Ascending aorta (tissue), 2 donors: ENCODE measurements at places on chromosomes 12 and 14. TPM values are rescaled to one million over a fixed set of nuclear protein-coding genes. Genes with fewer than 3 reads are reported as not detected.
A peak's percentile ranks its signal among the peaks of the same experiment; 100 is the strongest.

DNA sequence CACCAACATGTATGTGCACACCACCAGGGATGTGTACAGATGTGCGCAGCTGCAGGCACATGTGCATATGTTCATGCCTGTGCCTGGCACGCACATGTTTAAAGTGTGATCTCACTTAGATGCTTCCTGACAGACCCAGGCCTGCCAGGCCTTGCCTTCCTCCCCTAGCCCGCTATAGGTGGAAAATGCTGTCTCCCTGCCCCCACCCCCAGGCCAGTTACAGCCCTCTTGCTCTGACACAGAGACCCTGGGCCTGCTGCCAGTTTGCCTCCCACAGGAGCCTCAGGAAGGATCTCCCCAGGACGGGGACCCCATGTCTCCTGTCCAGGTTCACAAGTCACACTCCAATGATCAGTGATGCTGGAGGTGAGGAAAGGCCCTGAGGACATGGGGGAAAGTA is 21.6 kb downstream of the FIGNL2 start:
- H3K4me1 ChIP-seq = no peaks in the 10 kb centered on the region
- H3K36me3 ChIP-seq = no peaks in the 10 kb centered on the region
- DNase-seq = no peak
- no peaks in the 10 kb centered on the region for H3K27me3 ChIP-seq
- no peak overlapping the region for H3K4me3 ChIP-seq

DNA sequence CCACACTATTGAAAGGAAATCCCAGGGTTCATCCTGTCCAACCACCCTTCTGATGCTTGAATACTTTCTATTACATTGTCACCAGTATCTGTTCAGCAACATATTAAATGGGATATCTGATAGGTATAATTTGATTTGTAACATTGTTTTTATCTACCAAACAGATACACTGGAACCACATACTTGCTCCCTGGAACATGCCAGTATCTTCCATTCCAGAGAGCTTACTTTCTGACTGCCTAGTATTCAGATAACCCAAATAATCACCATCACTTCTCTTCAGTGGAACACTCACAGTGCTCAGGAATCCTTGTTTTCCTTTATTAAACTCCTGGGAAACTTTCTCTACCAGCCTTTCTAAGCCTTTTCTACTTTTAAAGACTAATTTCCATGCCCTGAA is 19.3 kb downstream of the LRP6 start:
- H3K4me3 ChIP-seq = no peak overlapping the region
- no peaks in the 10 kb centered on the region for H3K36me3 ChIP-seq
- H3K27ac ChIP-seq = no peak overlapping the region
- H3K4me1 ChIP-seq = no peaks in the 10 kb centered on the region
- no peak for DNase-seq
- no peaks in the 10 kb centered on the region for H3K27me3 ChIP-seq

DNA sequence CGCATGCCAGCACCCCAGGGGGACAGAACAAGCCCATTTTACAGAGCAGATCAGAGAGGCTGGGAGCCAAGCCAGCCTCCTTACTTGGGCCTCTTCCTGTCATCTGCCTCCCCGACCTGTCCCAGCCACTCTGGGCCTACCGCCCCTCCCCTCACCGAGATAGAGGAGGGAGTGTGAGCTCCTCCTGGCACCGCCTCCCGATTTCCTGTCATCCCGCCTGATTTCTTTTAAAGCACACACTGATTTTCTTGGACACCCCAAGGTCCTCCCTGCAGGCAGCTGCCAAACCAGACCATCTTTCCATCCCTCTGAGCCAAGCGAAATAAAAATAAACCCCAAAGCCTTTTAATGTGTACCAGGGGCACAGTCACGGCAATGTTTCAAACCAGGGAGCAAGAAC is 108.4 kb downstream of the RFLNA start:
- H3K27ac ChIP-seq = peak overlapping the region; percentile 39
- DNase-seq = no peak
- peaks cover 28% of the 10 kb centered on the region for H3K36me3 ChIP-seq
- no peak overlapping the region for H3K4me3 ChIP-seq
- peaks cover 38% of the 10 kb centered on the region for H3K4me1 ChIP-seq

The FZD10 gene
- total RNA-seq = 0.21 TPM

DNA sequence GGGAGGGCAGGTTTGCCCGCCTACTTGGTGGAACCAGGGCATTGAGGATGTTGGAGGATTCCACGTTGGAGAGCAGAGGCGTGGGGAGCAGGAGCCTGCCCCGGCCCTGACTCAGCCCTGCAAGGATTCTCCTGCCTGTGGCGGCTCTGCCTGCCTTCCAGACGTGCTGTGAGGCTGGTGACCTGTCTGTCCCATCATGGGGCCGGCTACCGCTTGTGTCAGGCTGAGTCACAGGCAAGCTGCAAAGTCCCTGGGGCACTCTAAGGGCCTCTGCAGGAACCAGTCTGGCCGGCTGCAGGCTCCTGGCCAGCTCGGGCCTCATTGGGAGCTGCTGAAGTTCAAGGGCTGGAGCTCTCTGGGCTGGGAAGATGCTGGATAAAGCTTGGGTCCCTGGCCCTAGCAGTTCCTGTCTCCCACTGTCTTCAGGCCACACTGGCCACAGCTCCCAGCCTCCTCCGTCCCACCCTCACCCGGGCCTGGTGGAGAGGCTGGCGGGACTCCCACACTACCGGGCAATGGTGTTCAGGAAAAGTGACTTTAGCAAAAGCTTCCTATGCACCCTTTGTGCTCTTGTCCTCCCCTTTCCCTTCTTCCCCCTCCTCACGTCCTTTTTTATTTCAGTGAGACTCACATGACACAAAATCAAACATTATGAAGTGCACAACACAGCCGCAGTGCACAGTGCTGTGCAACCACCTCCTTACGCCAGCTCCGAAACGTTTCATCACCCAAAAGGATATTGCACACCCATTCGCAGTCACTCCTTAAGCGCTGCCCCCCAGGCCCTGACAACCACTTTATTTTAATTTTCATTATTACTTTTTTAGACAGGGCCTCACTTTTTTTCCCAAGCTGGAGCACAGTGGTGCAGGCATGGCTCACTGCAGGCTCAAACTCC is 22.0 kb upstream of the ULK1 start:
- H3K36me3 ChIP-seq = no peaks in the 10 kb centered on the region
- H3K4me3 ChIP-seq = no peak overlapping the region
- no peak overlapping the region for H3K27ac ChIP-seq
- H3K4me1 ChIP-seq = no peaks in the 10 kb centered on the region
- no peak for DNase-seq

DNA sequence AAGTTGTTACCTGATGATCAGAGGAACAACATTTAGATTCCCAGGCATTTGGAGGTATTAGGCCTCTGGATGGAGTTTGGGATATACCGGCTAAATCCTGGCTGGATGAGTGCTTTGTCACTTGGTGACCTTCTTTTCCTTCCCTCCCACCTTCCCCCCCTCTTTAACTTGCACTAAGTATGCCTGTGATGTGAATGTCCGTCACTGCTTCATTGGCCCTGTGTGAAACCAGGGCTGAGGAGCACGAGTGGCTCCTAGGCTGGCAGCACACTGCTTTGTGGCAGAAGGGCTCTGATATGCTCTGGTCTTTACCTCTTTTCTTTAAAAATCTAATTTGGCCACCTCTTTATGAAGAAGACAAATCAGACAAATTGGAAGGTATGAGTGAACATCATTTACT is 95.7 kb downstream of the ESR2 start:
- no peaks in the 10 kb centered on the region for H3K4me1 ChIP-seq
- no peak overlapping the region for H3K27ac ChIP-seq
- DNase-seq = no peak
- H3K36me3 ChIP-seq = peaks cover 3% of the 10 kb centered on the region
- H3K4me3 ChIP-seq = no peak overlapping the region

GRCh38 chr14:47332939-47333338 is 342.5 kb downstream of the MDGA2 start:
- no peak overlapping the region for H3K27ac ChIP-seq
- DNase-seq = no peak
- no peak overlapping the region for H3K4me3 ChIP-seq
- H3K27me3 ChIP-seq = no peaks in the 10 kb centered on the region

DNA sequence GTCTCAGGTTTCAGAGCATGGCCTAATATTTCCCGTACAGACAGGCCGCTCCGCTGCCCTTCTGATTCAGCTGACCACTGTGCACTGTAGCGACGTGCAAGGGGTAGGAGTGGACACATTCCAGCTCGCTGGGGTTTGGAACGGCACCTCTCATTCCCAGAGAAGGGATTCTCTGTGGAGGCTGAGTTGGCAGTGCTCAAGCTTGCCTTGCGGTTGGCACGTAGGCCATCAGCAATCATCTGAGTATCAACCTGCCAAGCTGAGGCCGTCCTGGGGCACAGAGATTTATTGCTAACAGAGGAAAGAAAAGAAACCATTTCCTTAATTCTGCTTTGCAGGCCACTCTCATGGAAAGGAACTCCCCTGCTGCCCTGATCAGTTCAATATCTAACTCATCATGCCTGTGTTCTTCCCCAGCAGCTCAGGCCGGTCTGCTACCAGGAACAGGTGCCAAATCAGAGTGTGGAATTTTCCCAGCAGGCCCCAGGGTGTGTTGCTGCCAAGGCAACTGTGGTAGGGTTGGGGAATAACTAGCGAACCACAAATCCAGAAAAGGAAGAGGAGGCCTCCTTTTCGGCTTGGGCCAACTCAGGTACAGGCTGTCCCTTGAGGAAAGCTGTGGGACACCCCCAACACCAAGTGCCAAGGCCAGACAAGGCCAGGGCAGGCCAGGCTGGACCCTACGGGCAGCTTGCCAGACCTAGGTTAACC is 92.5 kb downstream of the SSPN start:
- no peaks in the 10 kb centered on the region for H3K27me3 ChIP-seq
- no peaks in the 10 kb centered on the region for H3K36me3 ChIP-seq
- no peak overlapping the region for H3K4me3 ChIP-seq
- peak; percentile 77 for DNase-seq
- peaks cover 15% of the 10 kb centered on the region for H3K4me1 ChIP-seq
- H3K27ac ChIP-seq = peak overlapping the region; percentile 87

DNA sequence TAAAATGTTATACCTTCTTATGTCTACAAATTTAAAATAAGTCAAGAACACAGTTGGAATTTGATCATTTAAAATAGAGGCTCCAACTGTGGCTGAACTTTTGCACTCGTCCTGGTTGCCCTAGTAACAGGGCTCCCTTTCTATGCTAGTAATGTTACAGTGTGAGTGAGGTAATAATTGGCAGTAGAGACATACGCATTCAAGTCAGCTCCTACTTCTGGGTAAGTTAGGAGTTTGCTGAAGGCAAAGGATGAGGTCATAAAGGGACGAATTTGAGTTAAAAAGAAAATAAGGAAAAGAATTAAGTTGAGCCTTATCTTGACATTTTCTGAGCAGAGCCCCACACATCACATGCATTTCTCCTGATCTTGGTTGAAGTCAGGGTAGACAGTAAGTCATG is 129.1 kb downstream of the TMEM117 start:
- DNase-seq = no peak
- no peaks in the 10 kb centered on the region for H3K4me1 ChIP-seq
- no peak overlapping the region for H3K27ac ChIP-seq
- no peaks in the 10 kb centered on the region for H3K36me3 ChIP-seq
- no peak overlapping the region for H3K4me3 ChIP-seq

GRCh38 chr14:100651999-100652508 is 64.8 kb upstream of the BEGAIN start:
- no peak for DNase-seq
- H3K4me3 ChIP-seq = no peak overlapping the region
- no peak overlapping the region for H3K27ac ChIP-seq
- H3K36me3 ChIP-seq = no peaks in the 10 kb centered on the region

GRCh38 chr14:101780887-101781239 is 19.4 kb downstream of the PPP2R5C start:
- H3K4me3 ChIP-seq = peak overlapping the region; percentile 70
- no peak for DNase-seq
- peaks cover 7% of the 10 kb centered on the region for H3K4me1 ChIP-seq
- no peaks in the 10 kb centered on the region for H3K36me3 ChIP-seq
- no peaks in the 10 kb centered on the region for H3K27me3 ChIP-seq
- no peak overlapping the region for H3K27ac ChIP-seq

The ERBB3 gene
- 3.2 TPM for total RNA-seq

DNA sequence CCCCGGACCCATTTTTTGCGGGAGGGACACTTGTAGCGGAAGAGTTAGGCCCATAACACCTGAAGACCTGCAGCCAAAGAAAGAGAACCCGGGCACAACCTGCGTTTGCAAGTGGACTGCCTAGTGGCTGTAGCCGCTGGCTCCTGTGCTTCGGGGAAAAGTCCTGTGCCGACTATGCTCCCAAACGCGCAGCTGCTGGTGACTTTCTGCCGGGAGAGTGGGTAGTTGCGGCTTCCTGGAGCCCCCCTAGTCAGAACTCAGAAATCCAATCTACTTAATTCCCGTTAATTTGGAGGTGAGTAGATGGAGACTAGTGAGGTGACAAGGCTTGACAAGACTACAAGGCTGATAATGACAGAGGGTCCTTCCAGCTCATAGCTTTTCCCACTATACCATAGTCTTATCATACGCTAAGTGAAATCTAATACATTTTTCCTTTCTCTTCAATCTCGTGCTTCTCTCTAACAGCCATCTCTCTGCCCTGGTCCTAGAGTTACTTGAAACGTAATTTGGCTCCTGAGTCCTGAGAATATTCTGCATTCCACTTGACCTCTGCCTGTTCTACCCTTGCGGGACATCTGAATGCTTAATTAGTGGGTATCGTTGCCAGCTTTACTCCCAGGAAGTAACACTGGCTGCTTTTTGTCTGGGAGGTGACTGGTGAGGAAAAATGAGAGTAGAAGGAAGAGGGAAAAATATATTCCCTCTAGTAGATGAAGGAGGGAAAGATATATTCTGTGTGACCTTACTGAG is 556 bp downstream of the MTHFD1 start:
- peaks cover 8% of the 10 kb centered on the region for H3K36me3 ChIP-seq
- DNase-seq = no peak
- peak overlapping the region; percentile 50 for H3K27ac ChIP-seq
- peak overlapping the region; percentile 78 for H3K4me3 ChIP-seq

The TPPP2 gene
- not detected for total RNA-seq

- no peak overlapping the region for H3K27ac ChIP-seq
- no peak for DNase-seq
- no peak overlapping the region for H3K4me3 ChIP-seq
- no peaks in the 10 kb centered on the region for H3K36me3 ChIP-seq
These were observed 299.0 kb downstream of the CCDC91 start for GRCh38 chr12:28489246-28489645.

DNA sequence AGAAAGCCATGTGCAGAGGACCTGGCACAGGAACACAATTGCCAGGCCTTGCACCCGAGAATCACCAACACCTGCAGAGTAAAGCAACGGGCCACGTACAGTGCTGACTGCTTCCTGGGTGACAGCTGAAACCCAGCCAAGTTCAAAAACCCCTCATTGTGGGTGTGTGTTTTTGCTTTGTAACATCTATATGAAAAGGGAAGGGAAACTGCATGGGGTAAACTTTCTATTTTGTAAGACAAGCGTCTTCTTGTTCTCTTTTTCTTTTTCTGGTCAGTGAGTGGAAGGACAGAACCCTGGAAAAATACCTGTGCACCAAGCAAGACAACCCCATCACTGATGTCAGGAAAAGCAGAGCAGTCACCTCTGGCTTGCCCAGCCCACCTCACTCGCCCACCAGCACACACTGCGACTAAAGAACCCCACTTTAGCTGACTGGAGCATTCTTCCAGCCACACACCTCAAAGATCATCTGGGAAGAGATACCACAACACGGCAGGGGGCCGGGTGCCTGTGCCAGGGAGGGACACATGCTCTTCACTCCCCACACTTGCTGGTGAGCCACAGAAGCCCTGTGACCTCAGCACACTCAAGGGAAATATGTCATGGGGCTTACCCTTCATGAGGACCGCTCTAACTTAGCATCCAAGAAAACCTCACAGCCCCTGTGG is 172.3 kb downstream of the NDUFA12 start:
- no peaks in the 10 kb centered on the region for H3K4me1 ChIP-seq
- no peak overlapping the region for H3K4me3 ChIP-seq
- no peaks in the 10 kb centered on the region for H3K27me3 ChIP-seq
- no peaks in the 10 kb centered on the region for H3K36me3 ChIP-seq

GRCh38 chr14:76773188-76773885 is 12.1 kb downstream of the VASH1 start:
- H3K4me3 ChIP-seq = peak overlapping the region; percentile 21
- DNase-seq = peak; percentile 60
- peaks cover 22% of the 10 kb centered on the region for H3K4me1 ChIP-seq
- H3K36me3 ChIP-seq = peaks cover 8% of the 10 kb centered on the region
- H3K27me3 ChIP-seq = no peaks in the 10 kb centered on the region
